ENCODE measurements at places on chromosomes 16 and 17.

- peaks cover 29% of the 10 kb centered on the region for H3K27me3 ChIP-seq
- peaks cover 10% of the 10 kb centered on the region for H3K4me1 ChIP-seq
- no peak overlapping the region for H3K4me3 ChIP-seq
- ATAC-seq: no peak
- no peak overlapping the region for H3K27ac ChIP-seq
These were observed 5.4 kb upstream of the PRR35 start for GRCh38 chr16:554640-555365.

GRCh38 chr17:6465206-6466003, 21.1 kb downstream of the PIMREG start:
- no peak for ATAC-seq
- H3K27me3 ChIP-seq: peaks cover 29% of the 10 kb centered on the region
- no peaks in the 10 kb centered on the region for H3K36me3 ChIP-seq
- H3K27ac ChIP-seq: no peak overlapping the region
- H3K4me3 ChIP-seq: no peak overlapping the region

DNA sequence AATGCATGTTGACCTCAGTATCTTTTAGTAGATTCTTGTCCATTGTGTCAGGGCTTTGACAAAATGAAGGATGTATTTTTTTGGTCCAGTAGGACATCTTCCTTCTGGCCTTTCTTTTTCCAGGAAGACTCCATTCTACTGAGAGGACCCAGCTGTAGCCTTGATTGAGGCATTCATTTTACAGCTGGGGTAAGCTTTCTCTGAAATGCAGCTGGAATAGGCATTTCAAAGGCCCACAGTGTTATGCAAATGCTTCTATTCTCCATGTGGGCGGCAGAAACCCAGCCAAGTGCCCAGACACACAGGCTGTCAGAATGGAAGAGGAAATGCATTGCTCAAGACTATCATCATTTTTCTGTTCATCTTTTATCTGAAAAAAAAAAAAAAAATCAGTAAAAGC, 629.0 kb upstream of the CDH8 start:
- no peak overlapping the region for H3K4me3 ChIP-seq
- H3K4me1 ChIP-seq: no peaks in the 10 kb centered on the region
- H3K27me3 ChIP-seq: no peaks in the 10 kb centered on the region
- H3K36me3 ChIP-seq: no peaks in the 10 kb centered on the region

- peaks cover 64% of the 10 kb centered on the region for H3K36me3 ChIP-seq
- H3K4me3 ChIP-seq: no peak overlapping the region
- H3K27ac ChIP-seq: no peak overlapping the region
- no peaks in the 10 kb centered on the region for H3K27me3 ChIP-seq
- no peak for ATAC-seq
- peaks cover 21% of the 10 kb centered on the region for H3K4me1 ChIP-seq
These were observed 20.7 kb downstream of the UBN1 start for GRCh38 chr16:4868026-4868425.

GRCh38 chr16:75477680-75478473, 13.4 kb upstream of the TMEM170A start:
- H3K27ac ChIP-seq: no peak overlapping the region
- ATAC-seq: peak; percentile 42
- peaks cover 25% of the 10 kb centered on the region for H3K27me3 ChIP-seq
- no peak overlapping the region for H3K4me3 ChIP-seq
- H3K36me3 ChIP-seq: no peaks in the 10 kb centered on the region
- H3K4me1 ChIP-seq: no peaks in the 10 kb centered on the region

- no peaks in the 10 kb centered on the region for H3K4me1 ChIP-seq
- no peaks in the 10 kb centered on the region for H3K27me3 ChIP-seq
- no peak overlapping the region for H3K4me3 ChIP-seq
These were observed 518.1 kb downstream of the KCNJ2 start for GRCh38 chr17:70687421-70687820.

- H3K36me3 ChIP-seq: peaks cover 29% of the 10 kb centered on the region
- peak; percentile 65 for ATAC-seq
- H3K4me3 ChIP-seq: peak overlapping the region; percentile 55
- H3K27ac ChIP-seq: peak overlapping the region; percentile 73
These were observed 34.1 kb downstream of the GRB2 start for GRCh38 chr17:75371339-75371738.

DNA sequence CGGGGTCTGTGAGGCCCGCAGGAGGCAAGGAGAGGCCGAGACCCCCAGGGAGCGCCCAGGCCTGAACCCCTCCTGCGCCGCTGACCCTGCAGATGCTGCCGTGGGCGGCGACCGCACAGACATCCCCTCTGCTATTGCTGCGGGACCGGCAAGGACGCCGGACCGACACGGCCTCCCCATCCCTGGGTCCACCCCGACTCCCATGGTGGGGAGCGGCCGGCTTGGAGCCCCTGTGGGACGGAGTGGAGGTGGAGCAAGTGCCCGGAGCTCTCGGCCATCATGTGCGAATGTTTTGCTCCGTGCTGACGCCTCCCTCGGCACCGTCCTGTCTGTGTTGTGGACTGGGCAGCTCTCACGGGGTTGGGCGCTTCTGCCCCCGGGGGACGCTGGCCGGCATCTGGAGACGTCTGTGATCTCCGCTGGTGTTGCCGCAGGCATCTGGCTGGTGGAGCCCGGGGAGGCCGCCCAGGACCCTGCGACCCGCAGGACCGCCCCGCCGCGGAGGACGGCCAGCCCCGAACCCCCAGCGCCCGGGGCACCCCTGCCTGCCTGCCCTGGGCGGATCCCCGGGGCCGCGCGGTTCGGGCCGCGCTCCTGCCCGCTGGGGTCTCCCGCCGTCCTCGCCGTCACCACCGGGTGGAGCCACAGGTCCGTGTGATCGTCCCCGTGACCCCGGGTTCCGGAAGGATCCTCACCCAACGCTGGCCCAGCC, 12.8 kb upstream of the GNG13 start:
- H3K4me3 ChIP-seq: peak overlapping the region; percentile 35
- peak; percentile 74 for ATAC-seq
- no peak overlapping the region for H3K27ac ChIP-seq
- peaks cover 55% of the 10 kb centered on the region for H3K27me3 ChIP-seq
- H3K36me3 ChIP-seq: peaks cover 6% of the 10 kb centered on the region

GRCh38 chr16:2398520-2398919, 30.7 kb upstream of the CCNF start:
- H3K27ac ChIP-seq: no peak overlapping the region
- H3K4me1 ChIP-seq: no peaks in the 10 kb centered on the region
- ATAC-seq: no peak
- H3K27me3 ChIP-seq: no peaks in the 10 kb centered on the region
- no peak overlapping the region for H3K4me3 ChIP-seq

DNA sequence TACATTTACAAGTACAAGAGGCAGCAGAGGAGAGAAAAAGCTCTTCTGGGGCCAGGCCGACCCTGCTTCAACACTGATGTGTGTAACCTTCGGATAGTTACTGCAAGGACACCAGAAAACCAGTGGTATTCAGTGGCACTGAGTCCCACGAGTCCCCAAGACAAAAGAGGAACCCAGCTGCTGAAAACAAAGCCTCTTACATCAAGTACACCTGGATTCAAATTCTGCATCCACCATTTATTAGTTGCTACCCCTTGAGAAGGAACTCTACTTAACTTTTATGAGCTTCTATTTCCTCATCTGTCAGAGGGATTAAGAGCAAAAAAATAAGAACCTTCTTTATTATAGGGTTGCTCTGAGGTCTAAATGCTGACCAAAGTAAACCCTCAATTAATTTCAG, 2.6 kb downstream of the EARS2 start:
- H3K27ac ChIP-seq: no peak overlapping the region
- no peak for ATAC-seq
- no peaks in the 10 kb centered on the region for H3K27me3 ChIP-seq
- H3K4me1 ChIP-seq: peaks cover 25% of the 10 kb centered on the region

- peak overlapping the region; percentile 96 for H3K27ac ChIP-seq
- H3K4me3 ChIP-seq: peak overlapping the region; percentile 6
- ATAC-seq: peak; percentile 27
- H3K27me3 ChIP-seq: no peaks in the 10 kb centered on the region
These were observed 50.6 kb downstream of the MARF1 start for GRCh38 chr16:15592324-15592723.

GRCh38 chr16:29820730-29821642, 724 bp downstream of the MVP start:
- peaks cover 33% of the 10 kb centered on the region for H3K36me3 ChIP-seq
- peak overlapping the region; percentile 84 for H3K27ac ChIP-seq
- peak overlapping the region; percentile 94 for H3K4me3 ChIP-seq
- H3K4me1 ChIP-seq: peaks cover 73% of the 10 kb centered on the region
- H3K27me3 ChIP-seq: no peaks in the 10 kb centered on the region

DNA sequence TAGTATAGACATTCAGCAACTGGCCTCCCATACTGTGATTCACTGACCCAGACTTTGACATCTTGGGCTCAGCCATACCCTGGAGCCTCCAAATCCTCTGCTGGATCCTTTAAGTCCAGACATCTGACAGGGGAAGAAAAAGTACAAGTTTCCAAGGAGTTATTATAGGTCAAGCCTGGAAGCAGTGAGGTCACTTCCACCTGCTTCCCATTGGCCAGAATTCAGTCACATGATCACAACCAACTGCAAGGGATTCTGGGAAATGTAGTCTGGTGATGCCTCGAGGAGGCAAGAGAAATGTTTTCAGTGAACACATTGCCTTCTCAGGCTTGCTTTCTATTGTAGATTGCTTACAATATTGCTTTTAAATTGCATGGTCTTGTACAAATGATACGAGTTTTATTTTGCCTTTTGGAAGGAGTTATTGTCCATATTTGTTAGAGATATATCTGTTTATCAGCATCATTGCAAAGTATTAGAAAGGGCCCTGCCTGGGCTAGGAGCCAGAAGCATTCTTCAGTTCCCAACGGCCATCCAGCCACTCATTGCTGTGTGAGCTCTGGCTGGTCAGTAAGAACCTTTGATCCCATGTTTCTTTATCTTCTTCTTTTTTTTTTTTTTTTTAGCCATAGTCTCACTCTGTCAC, 696.9 kb downstream of the WWOX start:
- H3K27me3 ChIP-seq: no peaks in the 10 kb centered on the region
- H3K4me1 ChIP-seq: no peaks in the 10 kb centered on the region
- H3K4me3 ChIP-seq: no peak overlapping the region
- no peak overlapping the region for H3K27ac ChIP-seq
- H3K36me3 ChIP-seq: no peaks in the 10 kb centered on the region
- ATAC-seq: no peak

GRCh38 chr17:4522661-4523060, 24.0 kb downstream of the SPNS2 start:
- ATAC-seq: no peak
- no peak overlapping the region for H3K4me3 ChIP-seq
- H3K27ac ChIP-seq: peak overlapping the region; percentile 36
- H3K36me3 ChIP-seq: no peaks in the 10 kb centered on the region
- peaks cover 15% of the 10 kb centered on the region for H3K27me3 ChIP-seq

- H3K27ac ChIP-seq: no peak overlapping the region
- ATAC-seq: no peak
- H3K4me3 ChIP-seq: no peak overlapping the region
These were observed 23.7 kb upstream of the HLF start for GRCh38 chr17:55241097-55241496.

GRCh38 chr16:69669577-69669976, 56.8 kb downstream of the NQO1 start:
- peaks cover 18% of the 10 kb centered on the region for H3K36me3 ChIP-seq
- H3K27me3 ChIP-seq: no peaks in the 10 kb centered on the region
- H3K4me3 ChIP-seq: no peak overlapping the region
- no peaks in the 10 kb centered on the region for H3K4me1 ChIP-seq
- no peak overlapping the region for H3K27ac ChIP-seq

DNA sequence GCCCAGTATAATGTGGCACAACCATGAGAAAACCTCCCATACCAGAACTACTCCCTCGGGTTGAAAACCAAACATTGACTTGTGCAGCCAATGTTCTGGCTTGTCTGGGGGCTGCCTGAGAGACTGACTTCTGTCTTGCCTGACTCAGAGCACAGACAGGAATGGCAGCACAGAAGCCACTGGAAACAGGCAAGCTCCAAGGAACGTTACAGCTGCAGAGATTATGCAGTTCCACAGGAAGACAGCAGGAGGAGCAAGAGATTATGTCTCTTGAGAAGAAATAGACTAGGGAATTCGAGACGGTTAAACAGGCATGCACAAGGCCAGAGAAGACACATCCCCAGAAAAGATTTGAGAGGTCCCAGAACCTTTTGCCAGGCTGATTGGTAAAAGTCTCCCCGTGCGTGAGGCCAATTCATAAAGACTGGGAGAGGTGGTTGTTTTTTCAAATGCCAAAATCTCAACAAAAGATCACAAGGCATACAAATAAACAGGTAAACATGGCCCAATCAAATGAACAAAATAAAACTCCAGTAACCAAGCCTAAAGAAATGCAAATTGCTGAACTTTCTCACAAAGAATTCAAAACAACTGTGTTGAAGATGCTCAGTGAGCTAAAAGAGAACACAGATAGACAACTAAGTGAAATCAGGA, 90.6 kb upstream of the CDH5 start:
- H3K36me3 ChIP-seq: no peaks in the 10 kb centered on the region
- no peaks in the 10 kb centered on the region for H3K4me1 ChIP-seq
- H3K27ac ChIP-seq: no peak overlapping the region
- no peak overlapping the region for H3K4me3 ChIP-seq
- ATAC-seq: no peak

GRCh38 chr16:83338941-83339340, 468.8 kb upstream of the HSBP1 start:
- H3K27me3 ChIP-seq: peaks cover 6% of the 10 kb centered on the region
- H3K36me3 ChIP-seq: no peaks in the 10 kb centered on the region
- H3K4me3 ChIP-seq: no peak overlapping the region
- no peak overlapping the region for H3K27ac ChIP-seq

GRCh38 chr16:87971933-87972332, 20.7 kb downstream of the BANP start:
- H3K4me3 ChIP-seq: no peak overlapping the region
- peaks cover 57% of the 10 kb centered on the region for H3K36me3 ChIP-seq
- H3K27me3 ChIP-seq: no peaks in the 10 kb centered on the region
- no peak for ATAC-seq
- no peak overlapping the region for H3K27ac ChIP-seq

GRCh38 chr17:45867702-45868101, 23.0 kb downstream of the SPPL2C start:
- no peak overlapping the region for H3K27ac ChIP-seq
- no peak overlapping the region for H3K4me3 ChIP-seq
- no peaks in the 10 kb centered on the region for H3K36me3 ChIP-seq
- peaks cover 48% of the 10 kb centered on the region for H3K27me3 ChIP-seq

DNA sequence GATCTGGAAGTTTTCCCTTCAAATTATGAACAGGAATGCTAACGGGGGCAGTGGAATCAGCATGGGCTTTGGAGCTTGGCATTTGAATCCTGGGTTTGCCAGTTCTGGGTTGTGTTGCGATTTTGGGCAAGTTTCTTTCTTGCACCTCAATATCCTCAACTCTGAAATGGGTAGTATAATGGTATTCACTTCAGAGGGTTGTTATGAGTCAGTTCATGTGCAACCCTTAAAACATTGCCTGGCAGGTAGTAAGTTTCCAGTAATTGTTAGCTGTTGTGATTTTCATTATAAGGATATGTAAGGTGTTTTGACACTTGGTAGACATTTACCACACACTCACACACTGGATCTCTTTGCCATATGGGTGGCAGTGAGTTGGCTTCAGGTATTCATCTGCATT, 33.4 kb downstream of the SNX29 start:
- H3K4me3 ChIP-seq: no peak overlapping the region
- peaks cover 54% of the 10 kb centered on the region for H3K36me3 ChIP-seq
- ATAC-seq: no peak
- H3K27me3 ChIP-seq: no peaks in the 10 kb centered on the region
- peaks cover 34% of the 10 kb centered on the region for H3K4me1 ChIP-seq

- peaks cover 21% of the 10 kb centered on the region for H3K27me3 ChIP-seq
- no peak overlapping the region for H3K4me3 ChIP-seq
- no peak for ATAC-seq
These were observed 89.7 kb downstream of the MARCHF10 start for GRCh38 chr17:62718429-62718828.

- no peaks in the 10 kb centered on the region for H3K36me3 ChIP-seq
- no peak for ATAC-seq
- no peak overlapping the region for H3K27ac ChIP-seq
- H3K4me3 ChIP-seq: no peak overlapping the region
- H3K27me3 ChIP-seq: no peaks in the 10 kb centered on the region
These were observed 306.7 kb downstream of the CNTNAP4 start for GRCh38 chr16:76583945-76584344.
